PC-3 (cell line): ENCODE measurements at places on chromosomes 13 and 19. TPM values are rescaled to one million over a fixed set of nuclear protein-coding genes. Genes with fewer than 3 reads are reported as not detected.
A peak's percentile ranks its signal among the peaks of the same experiment; 100 is the strongest.

GRCh38 chr19:28563964-28564921 lies 648.7 kb downstream of the UQCRFS1 start:
- no peak for DNase-seq

GRCh38 chr13:38979891-38980749 lies 10.5 kb downstream of the STOML3 start:
- no peak for DNase-seq

GRCh38 chr19:4596033-4596904 lies 36.8 kb upstream of the SEMA6B start:
- no peak for DNase-seq

The POU4F1 gene
- not detected in 2 replicates for total RNA-seq

The OLFM2 gene
- 1.6 and 1.7 TPM in 2 replicates for total RNA-seq

- no peak for DNase-seq
Measured at GRCh38 chr19:48043675-48044258, at the start of gene CABP5. Gene CABP5, minus strand, starts transcription at chr19:48044079. Its CDS starts 157 bp downstream, at chr19:48043922.

- no peak for DNase-seq
Measured at GRCh38 chr19:14342809-14343208, 38.4 kb upstream of the ADGRE5 start.

DNA sequence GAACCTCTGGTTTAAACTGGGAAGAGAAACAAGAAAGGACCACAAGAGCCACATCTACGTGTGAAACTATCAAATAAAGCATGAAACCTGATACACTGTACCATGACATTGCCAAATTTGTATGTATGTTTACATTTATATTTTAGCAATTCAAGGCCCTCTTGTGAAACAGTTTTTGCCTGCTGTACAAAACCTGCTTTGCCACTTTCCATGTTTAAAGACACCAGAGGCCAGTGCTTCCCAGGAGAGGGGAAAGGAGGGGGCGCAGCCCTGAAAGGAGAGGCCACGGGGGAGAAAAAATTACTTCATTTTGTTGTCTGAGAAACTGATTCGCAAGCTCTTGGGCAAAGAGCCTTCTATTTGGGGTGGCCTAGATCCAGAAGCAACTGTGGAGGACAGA lies 124.8 kb downstream of the DCLK1 start:
- DNase-seq: peak; percentile 45

DNA sequence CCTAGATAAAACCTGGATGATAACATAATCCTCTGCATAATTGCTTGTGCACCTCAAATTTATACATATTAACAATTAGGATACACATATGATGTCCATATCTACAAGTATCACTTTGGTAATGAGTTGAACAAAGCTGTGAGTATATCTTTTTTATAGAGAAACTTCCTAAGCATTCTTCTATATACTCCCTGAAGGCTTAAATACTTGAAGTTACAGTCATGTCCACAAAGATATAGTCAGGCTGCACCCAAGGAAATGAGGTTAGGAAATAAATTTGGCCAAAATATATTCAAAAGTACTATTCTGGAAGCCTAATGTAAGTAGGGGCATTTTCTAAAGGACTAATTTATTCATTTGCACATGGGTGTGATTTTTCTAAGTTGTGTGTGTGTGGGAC lies 761.5 kb downstream of the PCDH9 start:
- no peak for DNase-seq

The ZNF610 gene
- 0.23 and 0.29 TPM in 2 replicates for total RNA-seq

DNA sequence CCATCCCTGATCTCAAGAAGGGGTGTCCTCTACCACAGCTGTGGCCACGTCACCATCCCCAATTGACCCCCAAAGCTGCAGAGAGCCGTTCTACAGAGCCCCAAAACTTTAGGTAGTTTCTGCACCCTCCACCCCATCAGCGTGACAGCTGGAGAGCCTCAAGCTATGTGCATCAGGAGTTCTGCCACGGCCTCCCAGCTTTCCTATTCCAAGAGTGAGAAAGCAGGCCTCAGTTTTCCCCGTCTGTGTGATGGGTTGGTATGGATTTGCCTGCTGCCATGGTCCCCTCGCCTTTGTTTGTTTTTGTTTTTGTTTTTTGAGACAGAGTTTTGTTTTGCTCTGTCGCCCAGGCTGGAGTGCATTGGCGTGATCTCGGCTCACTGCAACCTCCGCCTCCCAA lies 1.5 kb downstream of the BCL3 start:
- no peak for DNase-seq

- DNase-seq: no peak
Measured at GRCh38 chr13:78430166-78430791, 173.1 kb downstream of the POU4F1 start.

DNA sequence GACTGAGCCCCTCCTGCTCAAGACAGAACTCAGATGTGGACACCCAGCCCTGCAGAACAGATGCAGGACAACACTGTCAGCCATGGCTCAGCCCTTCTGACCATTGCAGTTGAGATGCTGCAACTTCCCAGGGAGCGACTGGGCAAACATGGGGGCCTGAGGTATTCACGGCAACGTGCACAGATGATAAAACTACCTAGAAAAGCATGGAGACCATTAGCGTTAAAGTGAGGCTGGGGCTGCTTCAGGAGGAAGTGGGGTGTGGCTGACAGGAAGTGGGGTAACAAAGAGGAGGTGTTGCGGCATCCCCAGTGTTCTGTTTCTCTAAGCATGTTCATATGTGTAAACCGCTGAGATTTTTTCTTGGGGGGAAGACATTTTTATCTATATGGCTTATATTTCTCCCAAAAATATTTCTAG lies 1.3 kb upstream of the SIGLEC9 start:
- DNase-seq: no peak

The GIPC3 gene
- 0.18 TPM in 1 of 2 replicates, not detected in the other for total RNA-seq

The MBD3L2 gene
- not detected in 2 replicates for total RNA-seq

- peak; percentile 89 for DNase-seq
Measured at GRCh38 chr13:44300895-44301638, 72.6 kb upstream of the SERP2 start.

GRCh38 chr19:32336259-32337083 lies 8.9 kb upstream of the ZNF507 start:
- DNase-seq: peak; percentile 15

The CLEC17A gene
- total RNA-seq: not detected in 2 replicates

GRCh38 chr19:16078759-16079707 lies 2.7 kb downstream of the TPM4 start:
- DNase-seq: peak; percentile 99

- no peak for DNase-seq
Measured at GRCh38 chr13:79374578-79374977, 31.5 kb downstream of the RBM26 start.

The OR10H2 gene
- total RNA-seq: not detected in 2 replicates

The ADAT3 gene
- 8.4 and 10.3 TPM in 2 replicates for total RNA-seq

GRCh38 chr19:6533000-6533328 lies 2.1 kb downstream of the TNFSF9 start:
- no peak for DNase-seq

DNA sequence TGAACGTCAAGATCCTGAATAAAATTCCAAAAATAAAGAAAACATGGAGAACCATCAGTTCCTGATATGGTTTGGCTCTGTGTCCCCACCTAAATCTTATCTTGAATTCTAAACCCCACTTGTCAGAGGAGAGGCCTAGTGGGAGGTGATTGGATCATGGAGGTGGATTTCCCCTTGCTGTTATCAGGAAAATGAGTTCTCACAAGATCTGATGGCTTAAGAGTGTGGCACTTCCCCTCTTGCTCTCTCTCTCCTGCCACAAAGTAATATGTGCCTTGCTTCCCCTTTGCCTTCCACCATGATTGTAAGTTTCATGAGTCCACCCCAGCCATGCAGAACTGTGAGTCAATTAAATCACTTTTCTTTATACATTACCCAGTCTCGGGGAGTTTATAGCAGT lies 827.4 kb downstream of the GPC5 start:
- DNase-seq: no peak

The MICOS13 gene
- 331 and 456 TPM in 2 replicates for total RNA-seq

GRCh38 chr19:2149980-2150793 lies 1.2 kb downstream of the AP3D1 start:
- DNase-seq: peak; percentile 11

The SLC25A41 gene
- 0.26 TPM in 1 of 2 replicates, not detected in the other for total RNA-seq

DNA sequence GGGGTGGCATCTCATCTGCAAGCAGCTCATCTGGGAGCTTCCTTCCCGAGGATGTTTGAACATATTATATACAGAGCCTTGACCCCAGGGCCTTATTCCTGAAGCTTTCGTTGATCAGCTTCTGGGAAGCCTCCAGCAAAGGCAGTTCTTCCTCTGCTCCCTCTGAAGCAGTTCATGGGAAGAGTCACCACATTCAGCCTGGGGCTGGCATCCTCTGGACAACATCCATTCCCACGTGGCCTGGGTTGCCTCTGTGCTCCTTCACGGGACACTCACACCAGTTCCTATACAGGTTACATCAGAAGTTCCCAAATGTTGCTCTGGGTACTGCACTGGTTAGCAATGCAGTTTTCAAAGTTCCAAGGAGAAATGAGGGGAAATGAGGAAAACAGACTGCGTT lies 29.6 kb downstream of the COL4A2 start:
- DNase-seq: no peak

The DCLK1 gene
- total RNA-seq: 0.12 TPM in 1 of 2 replicates, not detected in the other

The ADGRE3 gene
- total RNA-seq: not detected in 2 replicates

- DNase-seq: no peak
Measured at GRCh38 chr19:33492090-33492489, 29.5 kb downstream of the PEPD start.

GRCh38 chr13:60663788-60664187 lies 266.8 kb downstream of the TDRD3 start:
- no peak for DNase-seq

The MEIOSIN gene
- not detected in 2 replicates for total RNA-seq

- DNase-seq: no peak
Measured at GRCh38 chr13:100789481-100789880, 114.9 kb upstream of the TMTC4 start.

- no peak for DNase-seq
Measured at GRCh38 chr13:35966024-35966423, 165.2 kb downstream of the DCLK1 start.

The ATP4B gene
- total RNA-seq: not detected in 2 replicates

The ZNF699 gene
- 30.9 and 36.0 TPM in 2 replicates for total RNA-seq

GRCh38 chr19:54297759-54298305 lies 15.1 kb downstream of the LILRA5 start:
- DNase-seq: peak; percentile 25

DNA sequence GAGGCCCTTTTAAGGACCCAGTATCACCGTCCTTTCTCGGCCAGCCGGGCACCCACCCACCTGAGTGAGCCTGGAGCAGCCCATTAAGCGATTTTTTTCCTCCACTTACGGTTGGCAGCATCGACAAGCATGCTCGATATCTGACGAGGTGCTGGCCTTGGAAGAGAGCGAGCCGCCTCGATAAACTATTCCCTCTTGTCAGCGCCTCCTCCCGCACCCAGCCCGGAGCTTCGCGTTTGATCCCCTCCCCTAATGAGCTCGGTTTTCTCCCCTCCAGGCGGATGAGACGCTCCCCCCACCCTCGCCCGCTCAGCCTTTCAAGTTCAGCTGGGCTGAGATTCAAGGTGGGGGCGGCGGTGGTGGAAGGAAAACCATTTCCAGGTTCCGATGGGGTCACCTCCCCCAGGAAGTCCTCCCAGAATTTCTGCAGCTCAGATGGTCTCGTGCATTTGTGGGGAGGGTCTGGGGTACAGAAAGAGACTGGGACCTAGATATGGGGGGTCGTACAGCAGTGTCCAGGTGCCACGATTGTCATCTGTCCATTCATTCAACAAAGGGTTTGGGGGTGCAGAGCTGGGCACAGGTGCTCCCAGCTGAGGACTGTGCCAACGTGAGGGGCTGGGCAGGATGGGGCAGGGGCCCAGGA lies 18.9 kb upstream of the ONECUT3 start:
- no peak for DNase-seq

The TEKTIP1 gene
- total RNA-seq: not detected in 2 replicates

DNA sequence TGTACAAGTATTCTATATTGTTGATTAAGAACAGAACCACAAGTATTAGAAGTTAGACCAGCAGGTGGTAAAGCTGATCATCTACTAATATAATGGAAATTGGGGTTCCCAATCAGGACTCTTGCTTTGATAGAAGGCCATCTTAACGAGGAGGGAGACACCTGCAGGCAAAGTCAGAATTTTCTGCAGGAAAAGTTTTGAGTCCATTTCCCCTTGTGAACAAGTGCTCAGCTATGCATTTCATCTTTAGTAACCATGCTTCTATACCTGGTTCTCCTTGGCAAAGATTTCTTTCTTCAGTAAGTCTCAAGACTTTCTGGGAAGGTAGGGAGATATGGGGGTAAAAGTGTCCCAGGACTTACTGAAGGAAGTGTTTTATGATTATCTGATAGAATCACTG lies 36.1 kb upstream of the USPL1 start:
- peak; percentile 49 for DNase-seq

GRCh38 chr19:56690670-56691069 lies 19.1 kb upstream of the ZNF835 start:
- no peak for DNase-seq

DNA sequence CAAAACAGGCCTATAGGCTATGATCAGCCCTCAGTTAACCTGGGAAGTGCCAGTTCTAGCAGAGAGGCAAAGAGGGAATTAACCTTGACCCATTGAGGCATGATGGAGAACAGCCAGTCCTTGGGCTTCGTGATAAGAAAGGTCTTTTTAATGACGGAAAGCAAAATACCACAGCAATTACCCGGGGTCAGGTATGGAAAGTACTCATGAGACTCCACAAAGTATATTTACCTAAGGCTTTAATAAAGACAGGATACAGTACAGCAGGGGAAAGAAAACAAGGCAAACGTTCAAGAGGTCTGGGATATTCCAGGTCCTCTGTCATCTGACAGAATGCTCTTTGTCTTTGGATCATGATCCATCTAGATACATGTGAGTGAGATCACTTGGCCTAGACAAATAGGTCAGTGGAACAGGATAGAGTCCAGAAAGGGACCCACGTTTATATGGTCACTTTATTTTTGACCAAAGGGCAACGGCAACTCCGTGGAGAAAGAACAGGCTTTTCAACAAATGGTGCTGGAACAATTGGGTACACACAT lies 52.2 kb downstream of the WDFY2 start:
- peak; percentile 72 for DNase-seq

GRCh38 chr13:27219611-27220010 lies 31.7 kb upstream of the RPL21 start:
- no peak for DNase-seq

DNA sequence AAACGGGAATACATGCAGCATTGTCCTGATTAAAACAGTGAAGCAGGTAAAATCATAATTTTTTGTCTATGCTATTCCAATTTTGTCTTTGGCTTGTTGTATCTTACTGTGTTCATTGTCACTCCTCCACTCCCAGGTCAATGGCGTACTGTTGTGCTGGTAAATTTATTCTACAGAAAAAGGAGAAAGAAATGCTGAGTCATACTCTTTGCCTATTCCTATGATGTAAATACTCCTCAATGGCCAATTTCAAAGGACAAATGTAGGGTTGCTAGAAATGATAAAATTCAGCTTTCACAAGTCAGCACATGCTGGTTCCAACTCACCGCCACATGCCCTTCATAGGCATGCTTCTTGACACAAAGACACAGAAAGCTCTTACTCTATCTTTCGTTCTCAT lies 694.4 kb upstream of the PCDH20 start:
- no peak for DNase-seq

The TEX101 gene
- not detected in 2 replicates for total RNA-seq

DNA sequence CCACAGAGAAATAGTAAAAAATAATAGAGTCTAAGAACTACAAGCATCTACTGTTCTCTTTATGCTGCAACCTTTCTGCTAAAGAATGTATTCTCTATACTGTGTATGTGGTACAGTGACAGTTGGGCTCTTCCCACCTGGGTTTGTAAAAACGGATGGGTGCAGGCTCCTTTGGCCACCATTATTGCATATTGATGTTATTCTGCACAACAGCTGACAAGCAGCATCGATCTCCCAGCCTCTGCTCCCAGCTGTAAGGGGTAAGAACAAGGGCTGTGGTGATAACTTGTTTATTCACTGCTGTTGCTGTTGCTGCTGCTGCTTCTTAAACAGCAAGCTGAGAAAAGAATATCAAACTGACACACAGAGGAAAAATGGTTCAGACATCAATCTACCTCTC lies 56.1 kb downstream of the KCNRG start:
- DNase-seq: no peak
